Progenitor cell of endocrine pancreas (in vitro differentiated cells): ENCODE measurements at places on chromosomes 2 and 18. TPM values are rescaled to one million over a fixed set of nuclear protein-coding genes. Genes with fewer than 3 reads are reported as not detected.

C2orf15 gene
- 16.0 and 19.6 TPM in 2 replicates for total RNA-seq

KCNE4 gene
- 0.60 and 0.72 TPM in 2 replicates for total RNA-seq

PUS10 gene
- 7.1 and 8.2 TPM in 2 replicates for total RNA-seq

IL37 gene
- not detected in 2 replicates for total RNA-seq

CCDC74B gene
- 10.7 and 10.9 TPM in 2 replicates for total RNA-seq

SPIRE1 gene
- 24.6 and 29.4 TPM in 2 replicates for total RNA-seq

DNA sequence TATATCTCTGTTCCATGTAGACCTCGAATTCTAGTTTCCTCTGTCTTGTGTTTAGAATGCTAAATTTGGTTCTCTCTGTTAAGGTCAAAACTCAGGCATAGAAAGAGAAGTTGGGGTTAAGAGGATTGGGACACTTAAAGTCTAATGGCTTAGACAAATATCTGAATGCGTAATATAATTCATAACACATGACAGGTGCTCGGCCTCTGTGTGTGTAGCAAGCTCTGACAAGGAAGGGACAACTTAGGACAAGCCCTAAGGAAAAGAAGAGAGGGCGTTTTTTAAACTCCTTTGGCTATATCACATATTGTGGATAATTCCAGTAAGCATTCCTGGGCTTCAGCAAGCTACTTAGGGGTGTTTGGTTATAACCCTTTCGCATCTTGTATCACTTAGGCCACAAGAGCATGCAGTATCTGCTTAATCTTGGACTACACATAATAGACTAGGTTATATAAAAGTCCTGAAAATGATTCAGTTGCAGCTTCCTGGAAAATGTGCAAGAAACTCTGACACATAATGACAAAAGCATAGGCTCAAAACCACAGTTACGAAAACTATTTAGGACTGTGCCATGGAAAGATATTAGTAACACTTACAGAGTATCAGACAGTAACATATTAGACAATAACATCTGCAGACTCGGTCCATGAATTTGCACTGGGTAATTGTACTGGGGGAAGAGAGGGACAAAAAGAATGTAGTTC is 16.1 kb upstream of the CREB1 start:
- no peak overlapping the region for H3K27ac ChIP-seq
- no peak for DNase-seq
- no peaks in the 10 kb centered on the region for H3K4me1 ChIP-seq
- H3K27me3 ChIP-seq = peaks cover 9% of the 10 kb centered on the region
- no peaks in the 10 kb centered on the region for H3K36me3 ChIP-seq

- no peak for DNase-seq
- no peaks in the 10 kb centered on the region for H3K36me3 ChIP-seq
- no peak overlapping the region for H3K27ac ChIP-seq
- no peak overlapping the region for H3K4me3 ChIP-seq
These were observed 54.4 kb downstream of the MYO7B start for GRCh38 chr2:127589841-127590240.

DNA sequence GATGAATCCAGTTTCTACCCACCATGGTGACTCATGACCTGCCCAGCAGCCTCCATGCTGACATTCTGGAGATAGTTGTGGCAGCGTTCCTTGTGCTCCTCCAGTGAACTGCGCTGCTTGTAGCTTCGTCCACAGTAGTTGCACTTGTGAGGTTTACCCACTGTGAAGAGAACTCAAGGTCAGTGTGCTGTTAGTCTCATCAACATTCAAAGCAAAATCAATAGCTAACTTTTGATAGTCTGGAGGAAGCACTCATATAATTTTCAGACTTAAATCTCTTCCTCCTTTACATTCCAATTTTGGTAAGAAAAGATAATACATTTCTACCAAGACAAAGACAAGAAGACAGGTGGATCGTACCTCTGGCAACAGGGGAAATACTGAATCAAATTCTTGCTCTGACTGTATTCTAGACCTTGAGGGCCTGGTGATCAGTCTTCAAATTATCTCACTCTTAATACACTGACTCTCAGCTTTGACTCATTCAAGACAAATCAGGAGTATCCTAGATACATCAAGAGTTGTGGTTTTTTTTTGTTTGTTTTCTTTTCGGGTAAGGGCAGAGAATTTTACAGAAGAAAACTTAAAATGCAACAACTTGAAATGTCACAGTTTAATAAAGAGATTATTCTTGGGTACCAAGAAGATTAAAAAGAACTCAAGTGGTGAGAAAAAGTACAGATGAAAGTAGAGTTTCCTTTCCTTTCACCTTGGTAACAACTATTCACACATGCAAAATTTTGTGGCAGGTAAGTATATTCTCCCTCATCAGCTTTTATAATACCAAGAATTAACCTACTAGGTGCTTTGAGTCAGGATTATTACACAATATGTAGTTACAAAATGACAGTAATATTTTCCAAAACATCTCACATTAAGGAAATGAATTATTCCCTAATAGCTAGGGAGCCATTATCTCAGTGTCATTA is 129.2 kb downstream of the IKZF2 start:
- H3K4me1 ChIP-seq = no peaks in the 10 kb centered on the region
- H3K36me3 ChIP-seq = peaks cover 7% of the 10 kb centered on the region
- no peak overlapping the region for H3K4me3 ChIP-seq
- H3K27me3 ChIP-seq = no peaks in the 10 kb centered on the region
- H3K27ac ChIP-seq = no peak overlapping the region
- no peak for DNase-seq

- no peak overlapping the region for H3K4me3 ChIP-seq
- H3K4me1 ChIP-seq = peaks cover 7% of the 10 kb centered on the region
- peaks cover 3% of the 10 kb centered on the region for H3K27me3 ChIP-seq
- no peak overlapping the region for H3K27ac ChIP-seq
These were observed 674.7 kb downstream of the PLCL1 start for GRCh38 chr2:198479065-198479464.

DNA sequence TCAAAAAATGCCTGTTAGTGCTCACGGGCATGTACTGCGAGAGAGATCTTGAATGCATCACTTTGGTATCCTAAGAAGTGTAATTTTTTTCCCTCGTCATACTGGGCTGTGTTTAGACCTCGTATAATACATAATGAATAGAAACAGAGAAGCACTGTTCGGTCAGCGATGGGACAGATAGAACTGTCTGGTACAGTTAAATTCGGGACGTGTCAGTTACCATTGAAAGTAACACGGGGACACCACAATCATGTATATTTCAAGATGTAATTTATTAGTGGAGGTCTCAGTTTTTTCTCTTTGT is 1.8 kb downstream of the PKP4 start:
- peaks cover 34% of the 10 kb centered on the region for H3K4me1 ChIP-seq
- no peak for DNase-seq
- H3K27me3 ChIP-seq = no peaks in the 10 kb centered on the region
- no peaks in the 10 kb centered on the region for H3K36me3 ChIP-seq
- peak overlapping the region; percentile 90 for H3K4me3 ChIP-seq

GRCh38 chr2:23291239-23291638 is 93.7 kb upstream of the KLHL29 start:
- no peak overlapping the region for H3K27ac ChIP-seq
- DNase-seq = no peak
- H3K27me3 ChIP-seq = peaks cover 8% of the 10 kb centered on the region

GRCh38 chr2:109467701-109468100 is 146.1 kb downstream of the SEPTIN10 start:
- H3K4me3 ChIP-seq = no peak overlapping the region
- no peak for DNase-seq
- H3K4me1 ChIP-seq = no peaks in the 10 kb centered on the region
- H3K27ac ChIP-seq = no peak overlapping the region

- H3K4me1 ChIP-seq = peaks cover 48% of the 10 kb centered on the region
- H3K4me3 ChIP-seq = no peak overlapping the region
- H3K36me3 ChIP-seq = peaks cover 7% of the 10 kb centered on the region
- DNase-seq = no peak
- H3K27ac ChIP-seq = peak overlapping the region; percentile 7
These were observed 56.3 kb upstream of the FZD5 start for GRCh38 chr2:207825978-207826377.

DNA sequence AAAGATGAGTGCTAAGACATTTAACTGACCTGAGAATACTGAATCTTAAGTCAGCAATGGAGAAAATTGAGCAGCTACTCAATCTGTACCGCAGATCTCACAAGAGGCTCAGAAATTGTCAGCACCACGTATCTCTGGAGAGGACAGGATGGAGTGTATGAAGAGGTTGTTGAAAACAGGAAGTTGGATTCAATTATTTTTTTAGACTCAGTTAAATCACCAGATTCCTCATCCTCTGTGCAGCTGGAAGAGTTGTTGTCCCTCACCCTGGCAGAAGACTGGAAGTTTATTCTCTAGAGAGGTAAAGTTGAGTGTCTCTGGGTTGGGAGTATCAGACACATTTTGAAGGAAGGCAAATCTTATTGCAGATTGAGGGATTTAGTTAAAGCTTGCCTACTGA is 114.9 kb upstream of the NT5C1B start:
- H3K4me3 ChIP-seq = no peak overlapping the region
- no peak for DNase-seq
- no peaks in the 10 kb centered on the region for H3K27me3 ChIP-seq
- no peaks in the 10 kb centered on the region for H3K36me3 ChIP-seq
- no peak overlapping the region for H3K27ac ChIP-seq

- no peak overlapping the region for H3K27ac ChIP-seq
- no peak for DNase-seq
- no peaks in the 10 kb centered on the region for H3K27me3 ChIP-seq
- H3K4me3 ChIP-seq = no peak overlapping the region
- no peaks in the 10 kb centered on the region for H3K4me1 ChIP-seq
These were observed 203.6 kb downstream of the UBE2E3 start for GRCh38 chr2:181183878-181184542.

DNA sequence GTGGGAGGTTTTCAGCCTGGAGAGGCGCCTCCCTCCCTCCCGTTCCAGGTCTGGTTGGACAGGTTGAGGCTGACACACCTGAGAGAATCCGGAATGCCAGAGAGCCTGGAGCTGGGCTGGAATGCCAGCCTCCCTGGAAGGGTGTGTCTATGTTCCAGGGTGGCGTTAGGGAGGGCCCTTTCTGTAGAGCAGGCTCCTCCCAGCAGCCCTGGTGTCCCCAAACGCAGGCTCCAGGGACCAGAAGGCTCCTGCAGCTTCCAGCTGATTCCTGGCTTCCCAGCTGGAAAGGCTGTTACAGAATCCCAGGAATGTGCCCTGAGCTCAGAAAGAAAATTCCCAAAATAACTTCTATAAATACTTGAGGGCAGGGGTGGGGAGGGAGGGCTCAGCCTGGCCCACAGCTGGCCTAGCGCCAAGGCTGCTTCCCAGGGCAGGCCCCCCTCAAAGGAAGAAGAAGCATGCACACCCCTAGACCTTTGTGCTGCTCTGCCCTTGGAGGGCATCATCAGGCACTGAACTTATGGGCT is 85.4 kb downstream of the STPG4 start:
- no peak for DNase-seq
- H3K4me3 ChIP-seq = no peak overlapping the region
- H3K36me3 ChIP-seq = peaks cover 2% of the 10 kb centered on the region

GRCh38 chr2:108594132-108594981 is 60.1 kb downstream of the LIMS1 start:
- H3K27me3 ChIP-seq = no peaks in the 10 kb centered on the region
- H3K27ac ChIP-seq = peak overlapping the region; percentile 3
- H3K4me3 ChIP-seq = no peak overlapping the region
- peaks cover 30% of the 10 kb centered on the region for H3K4me1 ChIP-seq

GRCh38 chr2:44189104-44189503 is 20.4 kb downstream of the PPM1B start:
- DNase-seq = no peak
- no peak overlapping the region for H3K4me3 ChIP-seq
- no peaks in the 10 kb centered on the region for H3K27me3 ChIP-seq
- H3K4me1 ChIP-seq = peaks cover 14% of the 10 kb centered on the region
- H3K27ac ChIP-seq = no peak overlapping the region
- peaks cover 6% of the 10 kb centered on the region for H3K36me3 ChIP-seq

GRCh38 chr18:46173393-46174341 is 69.5 kb downstream of the HAUS1 start:
- H3K4me1 ChIP-seq = peaks cover 10% of the 10 kb centered on the region
- peaks cover 1% of the 10 kb centered on the region for H3K36me3 ChIP-seq
- H3K4me3 ChIP-seq = peak overlapping the region; percentile 91
- peak; percentile 94 for DNase-seq
- H3K27me3 ChIP-seq = no peaks in the 10 kb centered on the region

GRCh38 chr2:43041661-43042360 is 184.6 kb downstream of the ZFP36L2 start:
- H3K4me1 ChIP-seq = peaks cover 44% of the 10 kb centered on the region
- no peaks in the 10 kb centered on the region for H3K36me3 ChIP-seq
- DNase-seq = no peak
- H3K27ac ChIP-seq = peak overlapping the region; percentile 49
- peak overlapping the region; percentile 1 for H3K4me3 ChIP-seq
- no peaks in the 10 kb centered on the region for H3K27me3 ChIP-seq

DNA sequence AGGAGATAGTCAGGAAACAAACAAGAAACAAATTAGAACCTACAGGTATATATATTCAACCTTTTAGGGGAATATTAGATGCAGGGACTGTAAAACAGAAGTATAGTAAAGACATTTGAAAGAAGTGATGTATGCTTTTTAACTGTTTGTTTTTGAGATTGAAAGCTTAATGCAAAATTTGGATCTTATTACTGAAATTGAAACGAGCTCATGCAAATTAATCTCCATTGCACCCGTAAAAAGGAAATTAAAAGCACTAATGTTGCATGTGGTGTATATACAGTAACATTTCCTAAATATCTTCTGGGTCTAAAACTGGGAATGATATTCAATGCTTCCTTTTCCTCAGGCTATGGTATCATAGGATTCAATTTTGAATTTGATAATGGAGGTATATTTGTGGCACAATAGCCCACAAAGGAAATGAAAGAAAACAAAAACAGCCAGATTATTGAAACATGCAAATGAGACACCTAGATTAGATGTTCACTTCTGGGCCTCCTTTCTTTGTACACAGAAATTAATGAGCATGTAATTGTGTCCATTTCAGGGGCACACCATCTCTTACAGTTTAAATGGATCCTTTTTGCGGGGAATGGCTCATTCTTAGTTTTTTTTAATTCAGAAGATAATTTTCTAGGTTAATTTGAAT is 1.6 kb upstream of the ELOA2 start:
- no peak overlapping the region for H3K27ac ChIP-seq
- H3K27me3 ChIP-seq = no peaks in the 10 kb centered on the region
- no peak for DNase-seq
- no peak overlapping the region for H3K4me3 ChIP-seq
- no peaks in the 10 kb centered on the region for H3K36me3 ChIP-seq

DNA sequence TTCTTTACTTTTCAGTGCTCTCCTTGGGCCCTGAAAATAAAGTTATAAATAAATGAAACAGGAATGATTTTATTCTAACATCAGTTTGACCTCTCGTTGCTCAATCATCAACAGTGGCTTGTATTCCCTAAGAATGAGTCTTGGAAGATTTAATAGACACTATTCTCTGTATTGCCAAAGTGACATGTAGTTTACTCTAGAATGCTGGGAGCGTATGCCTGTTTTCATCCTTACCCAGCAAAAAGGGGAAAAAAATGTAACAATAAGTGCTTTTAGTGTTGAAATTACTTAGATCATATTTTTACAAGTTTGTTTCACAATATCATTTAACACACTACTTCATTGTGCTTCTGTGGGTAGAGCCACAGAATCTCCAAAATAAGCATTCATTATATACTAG is 240.6 kb upstream of the CWC22 start:
- H3K4me1 ChIP-seq = no peaks in the 10 kb centered on the region
- H3K36me3 ChIP-seq = no peaks in the 10 kb centered on the region
- H3K27ac ChIP-seq = no peak overlapping the region
- DNase-seq = no peak
- peaks cover 3% of the 10 kb centered on the region for H3K27me3 ChIP-seq
